Activated CD8-positive, alpha-beta memory T cell treated with anti-CD3 and anti-CD28 coated beads, Interleukin-2, amount 10 ng/mL, durations not matched to agents 7 days and 5 days (primary cell): ENCODE measurements at places on chromosomes 2 and 18.
A peak's percentile ranks its signal among the peaks of the same experiment; 100 is the strongest.

GRCh38 chr2:144971786-144972335 is 451.9 kb upstream of the ZEB2 start:
- H3K4me3 ChIP-seq, result no peak overlapping the region
- no peak overlapping the region for H3K27ac ChIP-seq
- no peaks in the 10 kb centered on the region for H3K36me3 ChIP-seq
- DNase-seq, result no peak
- no peaks in the 10 kb centered on the region for H3K4me1 ChIP-seq

GRCh38 chr18:35715139-35715538 is 133.6 kb downstream of the GALNT1 start:
- no peak overlapping the region for H3K4me3 ChIP-seq
- H3K4me1 ChIP-seq, result no peaks in the 10 kb centered on the region
- H3K27me3 ChIP-seq, result peaks cover 15% of the 10 kb centered on the region

DNA sequence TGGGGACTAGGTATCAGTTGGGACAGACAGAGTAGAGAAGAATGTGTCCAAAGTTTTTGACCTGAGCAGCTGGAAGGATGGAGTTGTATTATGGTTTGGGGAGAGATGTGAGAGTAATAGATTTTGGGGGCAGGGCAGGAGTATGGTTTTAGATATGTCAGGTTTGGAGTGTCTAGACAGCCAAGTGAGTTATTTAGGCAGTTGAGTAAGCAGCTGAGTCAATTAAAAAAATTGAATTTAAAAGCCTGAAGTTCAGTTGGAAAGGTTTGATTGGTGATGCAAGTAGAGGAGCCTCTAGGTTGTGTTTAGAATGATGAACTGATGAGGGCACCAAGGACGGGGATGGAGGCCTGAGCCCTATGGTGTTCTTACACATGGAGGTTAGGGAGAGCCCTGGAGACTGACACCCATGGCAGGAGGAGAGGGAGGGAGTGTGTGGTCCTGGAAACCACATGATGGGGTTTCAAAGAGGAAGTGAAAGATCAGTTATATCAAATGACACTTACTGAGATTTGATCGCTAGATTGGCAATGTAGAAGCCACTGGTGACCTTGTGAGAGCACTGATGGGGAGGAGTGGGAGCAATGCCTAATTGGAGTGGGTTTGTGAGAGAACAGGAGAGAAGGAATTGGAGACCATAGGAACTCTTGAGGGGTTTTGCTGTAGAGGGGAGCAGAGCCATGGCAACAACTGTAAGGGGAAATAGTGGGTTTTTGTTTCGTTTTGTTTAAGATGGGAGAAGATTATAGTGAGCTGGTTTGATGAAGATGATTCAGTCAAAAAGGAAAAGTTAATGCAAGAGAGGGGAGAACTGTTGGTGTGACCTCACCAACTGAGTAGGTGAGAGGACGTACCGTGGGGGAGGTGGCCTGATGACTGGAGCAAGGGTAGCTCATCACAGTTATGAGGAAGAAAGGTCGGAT is 10.3 kb downstream of the ITGA6 start:
- H3K4me1 ChIP-seq, result peaks cover 47% of the 10 kb centered on the region
- no peak overlapping the region for H3K27ac ChIP-seq
- DNase-seq, result peak; percentile 71
- peaks cover 8% of the 10 kb centered on the region for H3K27me3 ChIP-seq

- no peak overlapping the region for H3K27ac ChIP-seq
- H3K36me3 ChIP-seq, result no peaks in the 10 kb centered on the region
- no peak for DNase-seq
Observed at GRCh38 chr2:217171874-217172273, 312.0 kb upstream of the TNP1 start.

DNA sequence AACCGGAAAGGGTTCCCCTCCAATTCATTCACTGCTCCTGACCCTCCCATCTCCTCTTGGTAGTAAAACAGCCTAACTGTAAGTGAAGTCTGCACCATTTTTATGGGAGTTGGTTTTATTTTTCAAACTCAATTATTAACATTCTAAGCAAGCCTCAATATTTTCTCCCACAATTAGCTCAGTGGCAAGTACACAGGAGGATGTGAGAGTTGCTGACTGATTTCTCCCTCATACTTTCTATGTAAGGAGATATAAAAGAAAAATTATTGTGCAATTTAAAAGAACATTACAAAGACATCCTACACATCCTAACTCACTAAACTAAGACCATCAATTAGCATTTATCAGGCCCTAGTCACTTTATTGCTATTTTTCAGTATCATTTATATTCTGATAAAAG is 73.9 kb downstream of the PIAS2 start:
- H3K4me3 ChIP-seq, result no peak overlapping the region
- H3K27me3 ChIP-seq, result no peaks in the 10 kb centered on the region
- peaks cover 7% of the 10 kb centered on the region for H3K36me3 ChIP-seq

DNA sequence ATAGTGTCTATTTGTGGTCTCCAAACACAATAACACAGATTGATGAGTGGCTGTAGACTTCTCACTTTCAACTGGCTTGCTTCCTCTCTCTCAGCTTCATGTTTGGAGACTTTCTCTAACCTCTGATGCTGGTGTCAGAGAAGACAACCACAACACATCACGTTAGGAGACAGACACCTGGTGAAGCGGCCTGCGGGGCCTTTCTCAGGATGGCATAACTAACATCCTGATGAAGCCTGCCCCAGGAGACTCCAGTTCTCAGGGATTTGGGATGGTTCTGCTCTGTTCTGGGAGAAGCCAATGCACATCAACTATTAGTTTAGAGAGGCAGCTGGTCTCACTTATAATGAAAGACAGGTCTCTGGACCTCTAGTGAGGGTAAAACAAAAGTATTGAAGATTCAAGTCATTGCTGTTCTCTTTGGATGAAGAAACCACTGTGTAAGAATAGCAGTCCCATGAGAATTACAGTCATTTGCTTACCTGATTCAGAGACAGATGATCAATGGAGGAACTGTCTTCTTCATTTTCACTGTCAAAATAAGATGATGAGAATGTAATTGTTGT is 2.0 kb downstream of the IL1A start:
- H3K36me3 ChIP-seq, result peaks cover 13% of the 10 kb centered on the region
- peaks cover 8% of the 10 kb centered on the region for H3K27me3 ChIP-seq
- DNase-seq, result no peak
- H3K27ac ChIP-seq, result no peak overlapping the region

DNA sequence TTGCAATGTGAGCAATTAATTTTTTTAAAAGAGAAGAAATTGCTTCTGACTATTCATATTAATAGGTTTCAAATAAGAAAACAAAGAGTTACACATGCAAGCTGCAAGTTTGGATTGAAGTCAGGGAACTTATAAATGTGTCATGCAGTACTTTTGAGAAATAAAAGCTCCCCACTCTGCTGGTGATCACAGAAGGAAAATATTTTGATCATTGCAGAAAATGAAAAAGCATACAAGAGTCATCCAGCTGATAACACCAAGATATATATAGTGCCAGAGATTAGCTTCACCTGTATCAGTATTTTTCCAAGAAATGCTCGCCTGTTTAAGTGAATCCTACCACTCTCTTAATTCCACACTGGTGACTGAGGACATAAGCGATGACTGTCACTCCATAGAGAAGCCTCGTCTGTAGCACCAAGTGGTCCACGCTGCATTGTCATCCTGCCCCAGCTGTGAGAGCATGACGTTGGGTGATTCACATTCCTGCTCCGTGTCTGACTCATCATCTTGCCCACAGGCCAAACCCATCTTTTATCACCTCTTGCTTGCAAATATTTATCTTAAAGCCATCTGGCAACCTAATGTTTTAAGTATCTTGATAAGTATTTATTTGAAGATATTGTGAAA is 178.0 kb downstream of the ASXL3 start:
- H3K27ac ChIP-seq, result no peak overlapping the region
- no peaks in the 10 kb centered on the region for H3K27me3 ChIP-seq
- no peak for DNase-seq

DNA sequence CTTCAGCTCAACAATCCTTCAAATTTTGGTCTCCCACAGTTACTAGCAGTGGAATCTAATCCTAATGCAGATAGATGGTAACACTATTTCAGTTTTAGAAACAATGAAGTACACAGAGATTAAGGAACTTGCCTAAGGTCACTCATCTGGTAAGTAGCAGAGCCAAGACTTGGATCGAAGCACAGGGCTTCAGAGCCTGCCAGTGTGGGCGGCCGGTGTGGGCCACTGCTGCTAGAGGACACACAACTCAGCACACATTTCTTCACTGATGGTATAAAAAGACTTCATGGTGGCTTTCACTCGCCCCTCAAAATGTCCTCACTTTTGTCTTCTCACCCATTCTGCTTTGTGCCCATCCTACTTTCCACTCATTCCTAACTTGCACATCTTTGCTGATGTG is 11.1 kb downstream of the C2orf74 start:
- no peak overlapping the region for H3K27ac ChIP-seq
- H3K4me3 ChIP-seq, result no peak overlapping the region
- H3K36me3 ChIP-seq, result peaks cover 1% of the 10 kb centered on the region
- DNase-seq, result no peak
- peaks cover 6% of the 10 kb centered on the region for H3K27me3 ChIP-seq

GRCh38 chr2:160680974-160681373 is 187.4 kb upstream of the RBMS1 start:
- H3K27ac ChIP-seq, result no peak overlapping the region
- H3K36me3 ChIP-seq, result peaks cover 2% of the 10 kb centered on the region
- DNase-seq, result no peak

DNA sequence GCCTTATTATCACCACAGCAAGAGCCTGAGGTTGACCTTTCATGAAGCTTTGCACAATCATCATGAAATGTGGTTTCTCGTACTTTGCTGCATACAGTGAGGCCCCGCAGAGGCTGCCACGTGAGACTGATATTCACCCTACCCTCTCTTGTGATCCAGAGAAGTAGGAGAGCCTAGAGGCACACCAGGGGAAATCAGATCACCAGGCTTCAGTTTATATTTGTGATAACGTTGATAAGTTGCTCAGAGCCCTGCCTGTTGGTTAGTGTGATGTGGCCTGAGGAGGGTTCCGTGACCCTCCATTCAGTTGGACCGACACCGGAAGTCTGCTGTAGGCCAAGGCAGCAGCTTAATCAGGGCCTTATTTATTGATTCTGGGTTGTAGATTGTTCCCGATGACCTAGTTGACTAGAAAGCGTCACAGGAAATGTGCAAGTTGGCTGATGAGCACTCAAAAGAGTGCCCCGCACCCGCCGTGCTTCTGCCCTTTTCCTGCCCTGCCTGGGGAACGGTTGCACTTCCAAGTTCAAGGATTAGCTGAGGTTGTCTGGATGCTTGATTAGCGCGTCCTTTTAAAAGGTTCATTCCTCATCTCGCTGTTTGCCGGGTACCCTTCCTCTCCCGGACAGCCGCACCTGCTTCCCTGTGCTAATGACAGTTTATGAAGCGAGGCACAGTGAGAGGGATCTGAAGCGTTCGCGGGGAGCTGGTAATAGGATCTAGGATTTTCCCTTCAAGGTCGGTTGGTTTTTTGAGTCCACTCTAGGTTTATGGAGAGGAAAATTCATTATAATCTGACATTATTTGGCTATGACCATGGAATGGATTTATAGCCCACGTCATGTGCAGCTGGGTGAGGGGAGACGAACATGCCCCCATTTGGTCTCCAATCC is 146.4 kb downstream of the SH3RF3 start:
- peaks cover 11% of the 10 kb centered on the region for H3K27me3 ChIP-seq
- DNase-seq, result no peak
- H3K4me3 ChIP-seq, result no peak overlapping the region
- no peaks in the 10 kb centered on the region for H3K36me3 ChIP-seq

DNA sequence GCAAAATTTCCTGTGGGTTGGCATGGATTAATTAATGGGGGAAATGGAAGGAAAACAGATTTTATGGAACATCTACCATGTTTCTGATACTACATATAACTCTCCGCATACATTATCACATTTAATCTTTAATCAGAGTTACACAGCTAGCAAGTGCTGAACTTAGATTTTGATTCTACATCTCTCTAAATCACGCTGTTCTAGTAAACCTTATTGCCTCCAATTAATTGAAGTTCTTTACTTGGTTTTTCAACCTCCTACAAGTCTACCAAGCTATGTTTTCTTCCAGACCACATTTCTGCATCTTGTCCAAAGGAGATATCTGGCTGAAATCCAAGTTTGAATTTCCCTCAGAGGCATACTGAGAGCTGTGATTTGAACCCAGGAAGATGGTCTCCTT is 125.8 kb upstream of the GAREM1 start:
- DNase-seq, result no peak
- no peaks in the 10 kb centered on the region for H3K4me1 ChIP-seq
- H3K27me3 ChIP-seq, result no peaks in the 10 kb centered on the region
- no peaks in the 10 kb centered on the region for H3K36me3 ChIP-seq
- no peak overlapping the region for H3K27ac ChIP-seq
- H3K4me3 ChIP-seq, result no peak overlapping the region

DNA sequence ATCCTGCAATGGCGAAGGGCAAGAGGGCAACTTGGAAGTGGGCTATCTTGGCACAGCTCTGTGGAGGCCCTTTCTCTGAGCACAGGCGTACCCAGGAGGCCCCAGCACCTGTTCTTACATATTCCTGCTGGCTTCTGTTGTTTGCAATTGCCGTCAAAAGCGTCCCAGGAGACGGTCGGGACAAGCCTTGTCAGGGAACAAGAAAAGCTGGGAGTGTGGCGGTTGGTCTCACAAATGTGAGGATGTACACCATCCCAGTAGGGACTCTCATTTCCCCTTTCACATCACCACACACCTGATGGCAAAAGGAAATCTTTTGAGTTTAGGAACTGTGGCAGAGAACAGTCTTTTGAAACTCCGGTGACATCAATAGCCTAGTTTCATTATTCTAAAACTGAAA is 94.7 kb upstream of the EFEMP1 start:
- H3K36me3 ChIP-seq, result no peaks in the 10 kb centered on the region
- H3K27me3 ChIP-seq, result no peaks in the 10 kb centered on the region
- no peak overlapping the region for H3K4me3 ChIP-seq

- H3K27ac ChIP-seq, result no peak overlapping the region
- no peaks in the 10 kb centered on the region for H3K36me3 ChIP-seq
- no peak overlapping the region for H3K4me3 ChIP-seq
- peaks cover 24% of the 10 kb centered on the region for H3K27me3 ChIP-seq
- no peak for DNase-seq
Observed at GRCh38 chr18:54316071-54316820, 41.4 kb downstream of the STARD6 start.

DNA sequence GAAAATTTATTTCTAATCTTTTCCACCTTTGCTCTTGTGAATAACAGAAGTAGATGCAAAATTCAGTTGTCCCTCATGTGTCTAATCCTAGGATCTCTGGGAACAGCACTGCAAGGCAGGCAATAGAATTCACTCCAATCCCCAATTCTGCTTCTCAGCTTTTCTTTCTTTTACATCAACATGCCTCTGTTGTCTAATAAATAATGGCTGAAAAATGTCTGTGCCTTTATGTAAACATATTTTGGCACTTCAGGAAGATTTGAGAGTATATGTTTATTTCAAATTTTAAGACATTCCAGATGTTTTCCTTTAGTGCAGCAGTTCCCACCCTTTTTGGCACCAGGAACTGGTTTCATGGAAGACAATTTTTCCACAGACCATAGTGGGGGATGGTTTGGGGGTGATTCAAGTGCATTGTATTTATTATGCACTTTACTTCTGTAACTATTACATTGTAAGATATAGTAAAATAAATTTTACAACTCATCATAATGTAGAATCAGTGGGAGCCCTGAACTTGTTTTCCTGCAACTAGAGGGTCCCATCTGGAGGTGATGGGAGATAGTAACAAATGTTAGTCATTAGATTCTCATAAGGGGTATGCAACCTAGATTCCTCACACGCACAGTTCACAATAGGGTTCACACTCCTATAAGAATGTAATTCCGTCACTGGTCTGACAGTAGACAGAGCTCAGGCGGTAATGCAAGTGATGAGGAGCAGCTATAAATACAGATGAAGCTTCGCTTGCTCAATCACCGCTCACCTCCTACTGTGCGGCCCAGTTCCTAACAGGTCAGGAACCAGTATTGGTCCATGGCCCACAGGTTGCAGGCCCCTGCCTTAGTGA is 590.3 kb upstream of the CNTNAP5 start:
- H3K27me3 ChIP-seq, result no peaks in the 10 kb centered on the region
- no peak for DNase-seq
- H3K4me1 ChIP-seq, result no peaks in the 10 kb centered on the region
- no peaks in the 10 kb centered on the region for H3K36me3 ChIP-seq
